ENCODE measurements at places on chromosomes 1 and 21.

DNA sequence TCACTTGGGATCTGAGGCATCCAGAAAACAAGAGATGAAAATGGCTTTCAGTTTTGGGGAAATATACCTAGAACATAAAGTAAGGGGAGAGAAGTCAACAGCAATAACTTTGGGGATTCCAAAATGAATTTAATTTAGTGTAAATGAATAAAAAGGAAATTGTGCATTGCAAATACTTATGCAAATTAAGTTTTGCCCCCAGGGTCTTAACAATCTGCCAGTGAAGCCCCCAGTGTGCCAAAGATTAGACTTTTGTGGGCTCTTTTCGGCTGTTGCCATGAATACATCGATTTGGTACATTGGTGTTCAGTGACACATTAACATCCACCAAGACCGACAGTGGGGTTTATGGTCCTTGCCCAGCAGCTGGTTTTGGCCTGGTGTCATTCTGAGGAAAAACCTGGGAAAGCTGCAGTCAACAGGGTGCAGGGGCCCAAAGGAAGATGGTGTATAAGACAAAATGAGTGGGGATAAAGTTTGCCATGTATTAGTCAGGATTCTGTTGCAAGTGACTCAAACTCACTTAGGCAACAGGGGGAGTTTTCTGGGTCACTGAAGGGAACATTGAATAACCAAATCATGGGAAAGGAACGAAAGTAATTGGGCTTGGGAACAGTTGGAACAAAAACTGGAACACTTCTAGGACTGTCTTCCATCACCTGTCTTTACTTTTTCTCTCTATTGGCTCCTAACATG, 30.2 kb upstream of the IGSF3 start:
- no peak for DNase-seq

GRCh38 chr21:45261093-45261492, 26.6 kb downstream of the POFUT2 start:
- no peak for DNase-seq

GRCh38 chr1:101314244-101314643, 77.4 kb downstream of the S1PR1 start:
- no peak for DNase-seq

DNA sequence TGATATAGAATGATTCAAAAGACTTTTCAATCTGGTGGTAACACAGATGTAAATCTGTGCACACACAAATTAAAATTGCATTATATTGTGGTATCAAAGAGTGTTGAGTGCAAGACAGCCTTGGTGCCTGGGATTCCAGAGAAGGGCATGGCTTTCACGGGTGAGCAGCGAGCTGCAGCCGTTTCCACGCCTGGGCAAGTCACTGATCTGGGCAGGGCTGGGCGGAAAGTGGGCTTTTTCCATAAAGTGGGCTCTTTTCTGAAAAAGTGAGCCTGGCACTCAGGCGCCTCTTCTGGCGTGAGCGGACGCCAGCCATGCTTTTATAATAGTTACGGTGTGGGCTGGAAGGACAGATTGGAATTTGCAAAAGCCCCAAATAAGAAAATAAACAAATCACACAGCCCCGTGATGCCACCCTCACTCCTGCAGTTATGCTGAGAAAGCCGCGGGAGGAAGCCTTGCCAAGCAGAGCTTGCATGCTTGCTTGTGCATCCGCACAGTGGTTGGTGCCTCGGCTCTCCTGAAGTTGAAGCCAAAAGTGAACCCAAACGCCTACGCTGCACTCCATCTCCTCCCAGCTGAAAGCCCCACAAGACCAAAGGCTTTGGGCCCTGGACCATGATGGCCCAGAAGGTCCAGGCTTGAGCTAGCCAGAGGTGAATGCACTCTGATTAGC, 7.1 kb upstream of the C1orf115 start:
- DNase-seq, result no peak

GRCh38 chr1:66438501-66438900, 95.5 kb upstream of the SGIP1 start:
- DNase-seq, result no peak

- no peak for DNase-seq
Measured at GRCh38 chr1:206575165-206575893, 36.9 kb downstream of the EIF2D start.

DNA sequence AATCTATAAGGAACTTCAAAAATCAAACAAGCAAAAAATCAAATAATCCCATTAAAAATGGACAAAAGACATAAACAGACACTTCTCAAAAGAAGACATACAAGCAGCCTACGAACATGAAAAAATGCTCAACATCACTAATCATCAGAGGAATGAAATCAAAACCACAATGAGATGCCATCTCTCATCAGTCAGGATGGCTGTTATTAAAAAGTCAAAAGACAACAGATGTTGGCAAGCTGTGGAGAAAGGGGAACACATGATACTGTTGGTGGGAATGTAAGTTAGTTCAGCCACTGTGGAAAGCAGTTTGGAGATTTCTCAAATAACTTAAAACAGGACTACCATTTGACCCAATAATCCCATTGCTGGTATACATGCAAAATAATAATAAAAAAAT, 226.4 kb downstream of the S1PR1 start:
- no peak for DNase-seq

- DNase-seq, result peak; percentile 82
Measured at GRCh38 chr1:55215194-55216021, at the start of gene USP24. TSS of gene USP24 (minus strand) at chr1:55215364. CDS start at chr1:55215113, 251 bp downstream.

GRCh38 chr1:41423511-41424191, 60.8 kb downstream of the EDN2 start:
- no peak for DNase-seq

- DNase-seq, result no peak
Measured at GRCh38 chr21:41622831-41623548, 115.0 kb upstream of the TMPRSS2 start.

GRCh38 chr1:58249737-58250586, 296.6 kb downstream of the OMA1 start:
- DNase-seq, result peak; percentile 43

DNA sequence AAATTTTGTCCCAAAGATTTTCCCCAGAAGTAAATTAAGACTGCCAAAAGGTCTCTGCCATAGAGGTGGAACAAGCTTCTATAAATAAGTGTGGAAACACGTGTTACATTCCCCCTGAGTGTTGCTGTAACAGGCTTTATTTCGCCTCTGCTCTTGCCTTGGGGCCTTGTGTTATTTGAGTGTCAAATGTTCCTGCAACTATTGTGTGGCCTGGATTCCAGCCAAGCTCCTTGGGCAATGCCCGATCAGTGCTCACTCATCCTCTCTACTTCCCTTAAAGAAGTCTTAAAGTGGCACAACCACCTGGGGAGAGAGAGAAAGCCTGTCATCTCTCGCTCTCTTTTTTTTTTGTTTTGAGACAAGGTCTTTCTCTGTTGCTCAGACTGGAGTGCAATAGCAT, 156.7 kb downstream of the NR5A2 start:
- no peak for DNase-seq

GRCh38 chr21:42429856-42430255, 26.2 kb downstream of the UBASH3A start:
- DNase-seq, result no peak

GRCh38 chr1:23796466-23797271, 3.9 kb downstream of the GALE start:
- DNase-seq, result no peak

DNA sequence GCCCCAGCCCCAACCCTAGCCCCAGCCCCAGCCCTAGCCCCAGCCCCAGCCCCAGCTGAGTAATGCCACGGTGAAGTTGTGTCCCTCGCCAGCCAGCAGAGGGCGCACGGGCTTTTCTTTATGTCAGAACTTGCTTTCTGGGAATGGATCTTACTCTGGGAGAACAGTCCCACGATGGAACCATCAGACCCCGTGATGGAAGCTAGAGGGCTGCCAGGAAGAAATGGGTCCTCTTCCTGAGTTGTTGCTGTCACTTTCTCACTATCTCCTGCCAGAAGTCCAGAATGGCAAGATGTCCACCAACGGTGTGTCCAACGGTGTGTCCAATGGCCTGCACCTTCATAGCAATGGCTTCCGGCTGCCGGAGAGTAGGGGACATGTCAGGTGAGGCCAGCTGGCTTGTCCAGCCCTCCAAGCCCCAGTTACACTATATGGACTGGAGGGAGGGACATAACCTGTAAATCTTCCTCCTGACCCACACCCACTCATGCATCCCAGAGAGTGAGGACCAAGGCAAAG, 25.1 kb upstream of the TMEM222 start:
- peak; percentile 85 for DNase-seq

DNA sequence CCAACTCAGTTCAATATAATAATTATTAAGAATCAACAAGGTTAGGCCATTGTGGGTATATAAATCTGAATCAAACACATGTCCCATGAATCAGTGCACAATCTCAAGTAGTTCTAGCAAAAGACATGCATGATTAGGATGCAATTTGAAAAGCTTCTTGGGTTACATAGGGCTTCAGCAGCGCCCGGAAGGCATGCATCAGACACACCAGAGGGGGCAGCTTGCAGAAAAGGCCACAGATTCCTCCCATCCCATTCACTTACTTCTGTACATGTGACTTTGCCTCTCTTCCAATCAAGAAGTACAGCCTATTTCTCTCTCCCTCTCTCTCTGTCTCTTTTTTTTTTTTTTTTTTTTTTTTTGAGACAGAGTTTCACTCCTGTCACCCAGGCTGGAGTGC, 91.8 kb downstream of the KCNN3 start:
- DNase-seq, result no peak

DNA sequence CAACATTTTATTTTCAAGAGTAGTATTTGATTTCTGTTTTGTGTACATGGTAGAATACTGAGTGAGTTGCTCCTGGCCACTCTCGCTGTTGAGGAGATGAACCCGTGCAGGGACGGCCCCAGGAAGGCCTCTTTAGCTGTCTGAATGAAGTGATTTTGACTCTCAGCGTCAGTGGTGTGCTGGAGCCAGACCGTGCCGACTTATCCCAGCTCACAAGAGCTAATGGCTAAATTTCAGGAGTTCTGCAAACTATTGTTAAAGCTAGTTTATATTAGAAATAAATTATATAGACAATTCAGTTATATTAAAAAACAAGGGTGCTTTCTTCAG, 111.2 kb upstream of the KIF26B start:
- DNase-seq, result no peak

DNA sequence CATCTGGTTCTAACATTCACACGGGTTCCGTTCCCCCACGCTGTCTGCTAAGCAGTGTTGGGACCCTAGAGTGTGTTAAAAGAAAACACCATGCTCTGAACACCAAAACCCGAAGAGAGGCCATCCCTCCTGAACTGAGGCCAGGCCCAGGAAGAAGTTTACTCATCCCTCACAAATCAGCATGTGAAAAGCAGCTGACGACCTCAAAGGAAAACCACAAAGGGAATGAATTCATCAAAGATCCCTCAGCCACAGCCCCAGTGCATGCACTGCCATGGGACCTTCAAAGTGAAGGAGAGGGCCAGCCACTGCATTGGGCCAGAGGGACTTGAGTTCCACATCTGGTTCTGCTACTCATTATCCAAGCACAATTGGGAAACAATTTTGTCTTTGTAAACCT, 7.0 kb upstream of the PSEN2 start:
- no peak for DNase-seq

GRCh38 chr1:150543500-150544143, 5.6 kb upstream of the ADAMTSL4 start:
- no peak for DNase-seq

Measured in NCI-H446 (cell line).